ENCODE measurements at places on chromosomes 4 and X. TPM values are rescaled to one million over a fixed set of nuclear protein-coding genes. Genes with fewer than 3 reads are reported as not detected.

Gene GPC3
- not detected for total RNA-seq

Gene TMPRSS11B
- total RNA-seq, result not detected

Gene EXOC1L
- not detected for total RNA-seq

Gene P2RY10
- not detected for total RNA-seq

Gene IRAK1
- total RNA-seq, result 97.1 TPM

Measured in uterine smooth muscle cell (primary cell).